ENCODE measurements at places on chromosomes 4 and X.

GRCh38 chr4:150136036-150136435 lies 57.8 kb downstream of the DCLK2 start:
- H3K4me3 ChIP-seq: no peak overlapping the region
- DNase-seq: no peak
- no peak overlapping the region for H3K27ac ChIP-seq
- no peaks in the 10 kb centered on the region for H3K36me3 ChIP-seq
- no peaks in the 10 kb centered on the region for H3K4me1 ChIP-seq

DNA sequence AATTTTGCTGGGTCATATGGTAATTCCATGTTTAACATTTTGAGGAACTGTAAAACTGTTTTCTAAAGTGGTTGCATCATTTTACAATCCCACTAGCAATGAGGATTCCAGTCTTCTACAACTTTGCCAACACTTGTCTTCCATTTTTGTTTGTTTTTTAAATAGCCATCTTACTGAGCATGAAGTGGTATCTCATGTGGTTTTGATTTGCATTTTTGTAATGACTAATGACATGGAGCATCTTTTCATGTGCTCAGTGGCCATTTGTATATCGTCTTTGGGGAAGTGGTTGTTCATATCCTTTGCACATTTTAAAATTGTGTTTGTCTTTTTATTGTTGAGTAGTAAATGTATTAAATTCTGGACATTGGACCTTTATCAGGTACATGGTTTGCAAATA lies 94.7 kb downstream of the TMEM131L start:
- H3K4me3 ChIP-seq: no peak overlapping the region
- DNase-seq: no peak
- no peak overlapping the region for H3K27ac ChIP-seq
- H3K4me1 ChIP-seq: no peaks in the 10 kb centered on the region
- no peaks in the 10 kb centered on the region for H3K27me3 ChIP-seq

DNA sequence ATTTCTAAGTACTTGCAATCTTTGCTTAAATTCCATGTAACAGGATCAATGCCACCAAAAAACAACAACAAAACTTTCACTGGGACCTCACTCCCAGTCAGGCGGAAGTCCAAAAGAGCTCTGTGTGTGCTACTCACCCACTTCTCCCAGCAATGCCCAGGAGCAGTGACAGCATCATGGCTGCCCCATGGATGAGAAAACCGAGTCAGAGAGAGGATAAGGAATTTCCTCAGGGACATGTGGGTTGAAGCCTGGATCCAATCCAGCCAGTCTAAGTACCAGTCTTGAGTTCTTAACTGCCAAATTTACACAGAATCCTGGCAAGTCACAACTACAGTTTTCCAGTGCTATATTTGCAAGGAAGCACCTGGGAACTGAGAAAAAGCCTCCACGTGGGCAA lies 64.5 kb downstream of the STX18 start:
- no peaks in the 10 kb centered on the region for H3K36me3 ChIP-seq
- H3K4me3 ChIP-seq: no peak overlapping the region
- no peaks in the 10 kb centered on the region for H3K27me3 ChIP-seq
- DNase-seq: no peak
- no peak overlapping the region for H3K27ac ChIP-seq
- H3K4me1 ChIP-seq: peaks cover 10% of the 10 kb centered on the region

DNA sequence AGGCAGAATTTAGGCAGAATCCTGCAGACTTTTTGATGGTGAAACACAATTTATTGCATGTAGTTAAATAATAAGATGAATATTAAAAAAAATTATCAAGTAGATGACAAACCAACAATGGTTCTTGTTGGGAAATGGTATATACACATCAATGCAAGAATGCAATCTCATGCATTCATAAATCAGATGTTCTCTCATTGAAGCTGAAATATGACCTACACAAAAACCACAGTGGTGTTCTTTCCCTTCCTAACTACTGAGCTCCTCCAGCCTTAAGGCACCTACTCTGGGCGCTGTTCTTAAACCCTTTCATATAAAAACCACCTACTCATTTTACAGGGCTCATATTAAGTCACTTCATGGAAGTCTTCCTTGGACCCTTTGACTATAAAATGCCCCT lies 64.1 kb downstream of the ANTXR2 start:
- peaks cover 2% of the 10 kb centered on the region for H3K4me1 ChIP-seq
- H3K27me3 ChIP-seq: no peaks in the 10 kb centered on the region
- H3K27ac ChIP-seq: no peak overlapping the region
- no peaks in the 10 kb centered on the region for H3K36me3 ChIP-seq

GRCh38 chr4:44017422-44017739 lies 431.2 kb downstream of the KCTD8 start:
- H3K4me1 ChIP-seq: no peaks in the 10 kb centered on the region

DNA sequence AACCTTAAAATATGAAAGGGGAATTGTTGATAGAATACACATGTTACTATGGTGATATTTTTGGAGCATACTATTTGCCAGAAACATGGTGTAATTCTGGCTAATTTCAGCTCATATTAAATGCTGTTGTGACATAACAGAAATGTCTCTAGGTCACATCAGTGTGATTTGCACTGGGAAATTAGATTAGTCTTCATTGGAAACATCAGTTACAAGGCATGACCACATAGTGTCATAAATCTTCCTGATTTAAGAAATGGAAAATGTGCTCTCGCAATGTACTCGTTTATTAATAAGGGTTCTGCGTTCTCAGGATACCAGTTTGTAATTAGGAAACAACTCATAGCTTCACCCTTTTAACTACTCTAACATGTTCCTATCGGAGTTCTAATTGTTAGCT lies 72.9 kb upstream of the GYPA start:
- H3K27ac ChIP-seq: no peak overlapping the region
- no peaks in the 10 kb centered on the region for H3K36me3 ChIP-seq
- DNase-seq: no peak

DNA sequence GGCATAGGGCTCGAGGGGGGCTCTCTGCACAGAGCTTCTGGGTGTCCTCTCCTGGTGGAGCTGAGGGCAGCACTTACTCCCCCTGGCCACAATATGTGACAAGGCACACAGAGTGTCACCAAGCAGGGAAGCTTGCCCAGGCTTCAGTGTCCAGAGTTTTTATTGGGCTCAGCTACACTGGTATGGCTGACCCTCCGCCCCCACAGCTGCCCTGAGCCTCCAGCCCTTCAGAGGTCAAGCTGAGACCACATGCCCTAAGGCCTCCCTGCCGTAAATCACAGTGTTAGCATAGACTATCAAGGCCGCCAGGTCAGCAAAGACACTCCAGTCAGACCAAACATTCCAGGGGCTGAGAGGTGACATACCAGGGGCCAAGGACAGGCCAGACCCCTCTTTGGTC lies 59.0 kb downstream of the EVC start:
- no peaks in the 10 kb centered on the region for H3K4me1 ChIP-seq
- no peak overlapping the region for H3K4me3 ChIP-seq
- H3K27me3 ChIP-seq: no peaks in the 10 kb centered on the region
- DNase-seq: no peak

DNA sequence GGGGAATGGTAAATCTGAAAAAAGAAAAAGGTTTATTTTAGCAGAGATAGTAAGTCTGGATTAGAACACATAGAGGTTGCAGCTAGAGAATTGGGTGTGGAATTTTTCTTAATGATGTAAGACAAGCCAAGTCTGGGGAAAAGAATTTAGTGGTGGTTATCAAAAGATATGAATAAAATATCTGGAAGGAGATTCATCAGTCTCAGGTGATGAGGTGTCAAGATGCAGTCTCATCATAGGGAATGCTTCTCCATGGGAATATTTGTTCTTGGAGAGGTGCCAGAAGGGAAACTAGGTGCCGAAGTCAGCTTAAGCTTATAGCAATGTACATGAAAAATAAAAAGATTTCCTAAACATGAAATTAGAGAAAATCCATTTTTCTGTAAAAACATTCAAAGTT lies 504.1 kb upstream of the NR3C2 start:
- no peak for DNase-seq
- H3K27ac ChIP-seq: no peak overlapping the region
- no peaks in the 10 kb centered on the region for H3K27me3 ChIP-seq
- H3K4me1 ChIP-seq: no peaks in the 10 kb centered on the region

GRCh38 chr4:173499658-173500535 lies 30.1 kb downstream of the HAND2 start:
- no peak overlapping the region for H3K27ac ChIP-seq
- no peak for DNase-seq
- no peaks in the 10 kb centered on the region for H3K4me1 ChIP-seq

Measured in ovary (tissue), 10 donors.